Inflammatory macrophage treated with lipopolysaccharide for 4 hours (primary cell): ENCODE measurements at places on chromosomes 1 and 21.

GRCh38 chr1:208450958-208451357 is 206.8 kb upstream of the PLXNA2 start:
- no peak for DNase-seq

GRCh38 chr1:177383715-177384114 is 213.0 kb downstream of the BRINP2 start:
- DNase-seq, result no peak

- no peak for DNase-seq
Observed at GRCh38 chr21:30193201-30193600, 22.7 kb downstream of the CLDN8 start.

DNA sequence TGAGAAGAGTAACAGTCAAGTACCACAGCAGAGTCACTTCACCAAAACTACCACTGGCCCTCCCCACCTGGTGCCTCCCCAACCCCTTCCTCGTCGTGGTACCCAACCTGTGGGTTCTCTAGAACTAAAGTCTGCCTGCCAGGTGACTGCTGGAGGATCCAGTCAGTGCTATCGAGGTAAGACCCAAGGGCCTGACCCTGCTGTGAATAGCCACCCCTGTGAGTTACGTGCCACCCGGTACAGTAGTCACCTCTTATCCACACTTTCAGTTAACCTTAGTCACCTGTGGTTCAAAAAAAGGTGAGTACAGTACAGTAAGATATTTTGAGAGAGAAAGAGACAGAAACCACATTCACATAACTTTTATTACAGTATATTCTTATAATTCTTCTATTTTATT is 16.5 kb downstream of the TTF2 start:
- no peak for DNase-seq

GRCh38 chr1:216607067-216607697 is 116.0 kb downstream of the ESRRG start:
- no peak for DNase-seq

GRCh38 chr1:76124196-76124595 is 49.6 kb downstream of the ST6GALNAC3 start:
- no peak for DNase-seq

DNA sequence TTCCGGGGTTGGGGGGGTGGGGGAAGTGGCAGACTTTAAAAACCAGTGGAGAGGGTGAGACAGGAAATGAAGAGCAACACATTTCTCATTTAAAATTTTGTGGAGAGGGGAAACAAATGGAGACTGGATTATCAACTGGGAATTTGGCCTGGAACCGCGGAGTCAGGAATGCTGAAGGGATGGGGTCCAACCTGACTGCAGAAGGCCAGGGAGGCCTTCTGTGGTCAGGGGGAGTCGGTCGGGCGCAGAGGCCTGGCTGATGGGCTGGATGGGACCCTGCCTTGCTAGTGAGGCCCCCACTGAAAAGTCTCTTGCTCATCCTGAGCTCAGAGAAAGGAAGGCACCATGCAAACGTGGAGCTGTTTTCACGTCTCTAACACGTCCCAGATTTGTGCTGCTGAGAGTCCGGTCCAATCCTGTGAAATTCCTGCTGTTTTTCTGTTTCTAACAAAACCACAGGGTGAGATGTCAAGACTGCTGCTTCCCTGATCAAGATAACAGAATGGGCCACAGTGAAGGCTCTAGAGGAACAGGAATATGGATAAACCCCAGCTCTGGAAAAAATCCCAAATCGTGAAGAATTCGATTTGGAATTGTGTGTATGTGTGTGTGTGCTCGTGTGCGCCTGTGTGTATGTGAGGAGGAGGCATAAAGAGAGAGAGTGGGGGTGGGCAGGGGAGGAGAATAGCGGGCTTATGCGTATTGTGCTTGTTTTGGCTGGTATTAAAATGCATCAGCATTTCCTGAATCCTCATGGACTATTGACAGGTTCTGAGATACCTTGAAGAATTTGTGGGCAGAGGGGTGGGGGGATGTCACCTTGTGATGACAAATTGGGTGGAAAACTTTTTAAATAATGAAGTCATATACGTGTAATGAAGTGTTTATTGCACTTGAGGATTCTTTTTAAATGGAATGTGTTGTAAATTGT is 117.4 kb downstream of the NGF start:
- DNase-seq, result no peak

GRCh38 chr21:15354516-15354915 is 289.7 kb upstream of the NRIP1 start:
- no peak for DNase-seq

GRCh38 chr1:116510361-116510760 is 60.5 kb downstream of the CD58 start:
- no peak for DNase-seq

GRCh38 chr1:201265756-201266155 is 17.6 kb upstream of the PKP1 start:
- DNase-seq, result no peak
